ENCODE measurements at places on chromosomes 11 and 22.

GRCh38 chr11:83711106-83711527 lies 424.9 kb upstream of the CCDC90B start:
- DNase-seq = no peak

- DNase-seq = peak; percentile 23
Measured at GRCh38 chr11:1671658-1672057, 25.3 kb upstream of the KRTAP5-6 start.

GRCh38 chr22:49297871-49298721 lies 529.6 kb downstream of the BRD1 start:
- peak; percentile 52 for DNase-seq

DNA sequence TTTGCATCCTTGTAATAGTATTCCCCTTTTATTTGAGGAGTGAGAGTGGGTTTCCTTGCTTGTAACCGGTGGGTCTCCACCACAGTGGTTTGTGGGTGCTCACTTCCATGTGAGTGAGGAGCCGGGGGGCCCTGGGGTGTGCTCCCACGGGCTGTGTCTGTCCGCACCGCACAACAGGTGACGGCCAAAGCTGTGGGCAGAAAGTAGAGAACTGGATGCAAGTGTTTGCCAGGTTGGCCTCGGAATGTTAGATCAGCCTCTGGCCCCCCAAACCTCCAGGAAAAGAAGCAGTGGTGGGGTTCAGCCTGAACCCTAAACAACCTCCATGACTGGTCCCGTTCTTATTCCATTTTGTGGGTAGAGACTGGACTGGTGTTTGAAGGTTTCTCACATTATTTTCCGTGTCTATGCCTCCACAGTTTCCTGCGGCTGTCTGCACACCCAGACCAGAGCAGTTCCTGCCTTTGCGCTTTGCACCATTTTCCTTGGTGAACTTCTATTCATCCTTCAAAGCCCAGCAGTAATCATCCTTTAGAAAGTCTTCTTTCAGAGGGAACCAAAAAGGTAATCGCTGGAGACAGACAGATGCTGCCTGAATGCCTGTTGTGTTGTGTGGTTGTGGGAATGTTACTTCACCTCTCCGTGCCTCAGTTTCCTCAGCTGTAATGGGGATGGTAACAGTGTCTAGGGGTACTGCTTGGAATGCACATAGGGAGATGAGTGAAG lies 77.2 kb downstream of the MYEOV start:
- DNase-seq = peak; percentile 6

DNA sequence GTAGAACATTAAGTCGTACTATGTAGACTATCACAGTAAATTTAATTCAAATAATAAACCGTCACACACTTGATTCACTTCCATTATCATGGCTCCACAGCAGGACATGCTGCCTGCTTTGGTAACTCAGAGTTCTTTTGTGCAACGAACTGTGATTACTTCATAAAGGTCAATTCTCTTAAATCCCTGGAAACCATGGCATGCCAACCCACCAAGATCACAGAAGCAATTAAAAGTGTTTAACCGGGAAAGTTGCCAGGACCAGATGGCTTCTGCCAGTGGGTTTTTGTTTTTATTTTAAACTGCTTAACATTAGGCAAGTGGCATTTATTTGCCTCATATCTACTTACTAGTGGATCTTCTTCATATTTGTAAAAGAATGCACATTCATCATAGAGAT lies 1162.1 kb downstream of the DLG2 start:
- DNase-seq = no peak

DNA sequence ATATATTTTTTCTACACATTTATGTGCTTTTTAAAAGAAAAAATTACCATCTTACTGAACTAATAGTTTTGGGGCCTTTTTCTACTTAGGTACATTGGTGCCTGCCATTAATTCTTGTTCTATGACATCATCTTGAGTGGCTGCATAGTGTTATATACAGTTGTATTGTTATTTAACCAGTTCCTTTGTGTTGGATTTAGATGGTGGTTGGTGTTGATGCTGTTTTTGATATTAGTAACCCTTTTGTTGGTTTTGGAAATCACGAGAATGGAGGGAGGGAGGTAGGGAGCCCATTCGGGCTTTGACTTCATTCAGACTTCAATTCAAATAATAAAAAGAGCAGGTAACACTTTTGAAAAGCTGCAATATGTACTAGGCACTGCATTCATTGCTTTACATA lies 15.4 kb upstream of the C11orf96 start:
- DNase-seq = no peak

GRCh38 chr11:105857728-105858127 lies 164.3 kb downstream of the MSANTD4 start:
- DNase-seq = no peak

- DNase-seq = no peak
Measured at GRCh38 chr11:116882386-116882785, 45.0 kb upstream of the APOA1 start.

DNA sequence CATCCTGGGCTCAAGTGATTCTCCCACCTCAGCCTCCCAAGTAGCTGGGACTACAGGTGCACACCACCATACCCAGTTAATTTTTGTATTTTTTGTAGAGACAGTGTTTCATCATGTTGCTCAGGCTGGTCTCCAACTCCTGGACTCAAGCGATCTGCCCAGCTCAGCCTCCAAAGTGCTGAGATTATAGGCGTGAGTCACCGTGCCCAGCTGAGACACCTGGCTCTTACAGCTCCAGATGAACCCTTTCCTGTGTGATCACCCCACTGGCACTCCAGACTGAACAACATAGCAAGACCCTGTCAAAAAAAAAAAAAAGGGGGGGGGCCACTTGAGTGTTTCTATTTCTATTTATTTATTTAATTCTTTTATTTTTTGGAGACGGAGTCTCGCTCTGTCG lies 1.0 kb upstream of the ADSL start:
- DNase-seq = no peak

DNA sequence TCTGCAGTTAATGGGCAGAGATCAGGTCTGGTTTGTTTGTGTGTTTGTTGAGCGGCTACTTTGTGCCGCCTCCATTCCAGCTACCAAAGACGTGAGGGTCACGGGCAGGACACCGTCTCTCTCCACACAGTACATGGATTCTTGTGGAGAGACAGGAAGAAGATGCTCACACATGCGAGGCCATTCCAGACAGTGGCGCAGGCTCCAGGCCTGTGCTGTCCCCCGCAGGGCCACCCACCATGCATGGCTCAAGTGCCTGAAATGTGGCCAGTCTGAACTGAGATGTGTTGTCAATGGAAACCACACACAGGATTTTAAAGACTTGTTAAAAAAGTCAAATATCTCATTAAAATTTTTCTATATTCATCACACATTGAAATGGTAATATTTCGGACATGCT lies 848.3 kb downstream of the TBC1D22A start:
- DNase-seq = no peak

- no peak for DNase-seq
Measured at GRCh38 chr11:29183301-29183700, 833.5 kb downstream of the KCNA4 start.

Measured in endodermal cell (in vitro differentiated cells).